ENCODE measurements at places on chromosomes 3 and 15.

DNA sequence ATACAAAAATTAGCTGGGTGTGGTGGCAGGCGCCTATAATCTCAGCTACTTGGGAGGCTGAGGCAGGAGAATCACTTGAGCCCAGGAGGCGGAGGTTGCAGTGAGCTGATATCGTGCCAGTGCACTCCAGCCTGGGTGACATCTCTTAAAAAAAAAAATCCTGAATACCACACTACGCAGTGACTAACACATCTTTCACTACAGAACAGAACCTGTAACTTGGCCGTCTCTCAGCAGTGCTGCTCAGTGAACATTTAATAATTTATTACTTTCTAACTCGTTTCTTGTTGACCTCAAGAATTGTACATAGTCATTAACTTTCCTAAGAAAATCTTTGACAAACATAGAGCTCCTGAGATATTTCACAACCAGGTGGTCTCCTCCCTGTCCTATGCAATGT, 3.8 kb downstream of the GREM1 start:
- DNase-seq: no peak

GRCh38 chr3:53357458-53357857, 10.1 kb upstream of the DCP1A start:
- no peak for DNase-seq

- DNase-seq: no peak
Measured at GRCh38 chr3:171791692-171792076, 18.6 kb downstream of the PLD1 start.

- DNase-seq: no peak
Measured at GRCh38 chr3:75906555-75907112, 121.3 kb upstream of the ZNF717 start.

- DNase-seq: no peak
Measured at GRCh38 chr3:37179144-37179967, 5.0 kb upstream of the LRRFIP2 start.

Measured in stimulated activated naive CD8-positive, alpha-beta T cell treated with anti-CD3 and anti-CD28 coated beads, Interleukin-15, amount 100 ng/mL, for 72 hours (primary cell).